ENCODE measurements at places on chromosomes 13 and 19. TPM values are rescaled to one million over a fixed set of nuclear protein-coding genes. Genes with fewer than 3 reads are reported as not detected.

DNA sequence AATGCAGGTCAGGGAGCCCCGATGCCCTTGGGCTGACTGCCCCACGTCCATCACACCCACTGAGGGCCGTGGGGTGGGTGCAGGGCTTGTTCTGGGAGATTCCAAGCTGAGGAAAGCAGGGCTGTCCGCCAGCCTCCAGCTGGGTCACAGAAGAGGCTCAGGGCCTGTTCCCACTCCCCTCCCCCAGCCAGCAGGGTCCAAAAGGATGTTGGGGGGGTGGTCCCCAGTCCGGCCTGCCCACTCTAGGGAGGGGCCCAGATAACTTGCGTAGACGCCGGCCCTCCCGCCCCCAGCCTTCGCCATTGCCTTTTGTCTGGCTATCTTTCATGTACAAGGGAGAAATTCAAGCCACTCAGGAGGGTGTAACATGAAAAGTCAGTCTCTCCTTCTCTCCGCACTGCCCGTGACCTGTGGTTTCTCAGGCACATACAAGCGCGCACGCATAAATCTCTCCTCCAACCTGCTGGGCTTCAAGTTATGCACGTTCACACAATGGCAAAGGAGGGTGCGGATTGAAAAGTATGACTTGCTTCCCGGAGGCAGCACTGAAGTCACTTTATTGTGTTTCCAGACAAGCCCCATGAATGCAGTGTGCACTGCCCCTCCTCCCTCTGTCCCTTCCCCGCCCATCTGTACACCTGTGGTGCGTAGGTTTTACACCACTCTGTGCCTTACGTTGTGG lies 20.2 kb downstream of the CARM1 start:
- DNase-seq: no peak

DNA sequence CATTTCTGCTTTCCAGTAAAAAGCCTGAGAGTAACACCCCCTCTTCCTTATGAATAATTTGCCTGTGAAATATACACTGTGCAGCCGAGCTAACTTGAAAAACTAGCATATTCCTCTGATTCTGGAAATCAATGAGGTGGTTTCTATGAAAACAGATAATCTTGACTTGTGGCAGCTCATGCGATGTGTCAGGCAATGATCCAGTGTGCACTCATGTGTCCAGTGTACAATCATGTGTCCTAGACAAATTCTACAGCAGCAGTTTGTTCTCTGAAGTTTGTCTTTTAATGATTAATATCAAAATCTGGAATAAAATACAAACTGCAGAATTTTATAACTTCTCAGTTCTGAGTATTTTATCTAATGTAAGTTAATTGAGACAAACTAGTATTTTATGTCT lies 2213.9 kb upstream of the PCDH20 start:
- DNase-seq: no peak

- DNase-seq: no peak
Observed at GRCh38 chr13:46896341-46897137, at the start of gene HTR2A. Gene HTR2A, minus strand, starts transcription at chr13:46897053. Its CDS starts 1,147 bp downstream, at chr13:46895906.

GRCh38 chr13:79119578-79120107 lies 286.4 kb downstream of the RBM26 start:
- DNase-seq: no peak

GRCh38 chr13:75636436-75637180 lies 478 bp downstream of the LMO7 start:
- DNase-seq: peak; percentile 52

GRCh38 chr19:28633319-28634018 lies 579.5 kb downstream of the UQCRFS1 start:
- DNase-seq: peak; percentile 7

DNA sequence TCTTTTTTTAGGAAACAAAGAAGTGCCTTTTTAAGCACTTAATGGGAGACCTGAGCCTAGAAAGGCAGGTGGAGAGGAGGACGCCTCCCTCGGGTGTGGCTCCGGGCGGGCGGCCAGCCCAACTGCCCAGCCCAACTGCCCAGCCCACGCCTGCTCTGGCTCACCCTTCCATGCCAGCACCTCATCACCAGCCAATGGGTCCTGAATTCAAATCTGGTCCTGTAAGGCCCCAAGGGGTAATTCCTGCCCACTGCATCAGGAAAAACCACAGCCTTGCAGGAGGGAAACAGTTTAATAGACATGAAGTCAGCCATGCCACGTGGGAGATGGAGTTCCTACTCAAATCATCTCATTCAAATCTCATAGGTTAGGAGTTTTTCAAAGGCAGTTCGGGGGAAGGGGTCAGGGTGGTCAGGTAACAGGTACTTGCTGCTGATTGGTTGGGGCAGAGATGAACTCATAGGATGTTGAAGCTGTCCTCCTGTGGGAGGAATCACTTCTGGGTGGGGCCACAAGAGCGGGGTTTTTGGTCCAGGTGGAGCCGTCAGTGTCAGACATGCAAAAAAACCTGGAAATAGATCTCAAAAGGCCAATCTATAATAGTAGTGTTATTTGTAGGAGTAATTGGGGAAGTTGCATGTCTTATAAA lies 64.9 kb downstream of the HSPH1 start:
- no peak for DNase-seq

DNA sequence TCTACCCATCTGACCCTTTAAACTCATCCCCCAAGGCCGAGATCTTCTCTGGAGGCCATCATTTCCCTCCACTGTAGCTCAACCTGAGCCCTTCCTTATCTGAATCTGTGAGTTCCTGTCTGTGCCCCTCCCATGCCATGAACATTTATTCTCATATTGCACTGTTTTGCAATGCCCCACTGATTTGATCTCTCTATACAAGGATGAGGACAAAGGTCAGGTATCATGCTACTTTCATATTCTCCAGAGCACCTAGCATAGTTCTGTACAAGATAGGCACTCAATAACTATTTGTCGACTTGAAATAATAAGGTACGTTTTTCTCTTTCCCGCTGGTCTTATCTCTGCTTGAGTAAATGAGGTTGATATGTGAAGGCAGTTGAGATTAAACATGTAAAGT lies 135.5 kb downstream of the KLF5 start:
- DNase-seq: no peak

GRCh38 chr19:15436012-15436825 lies 13.5 kb downstream of the WIZ start:
- no peak for DNase-seq

GRCh38 chr13:105220063-105220462 lies 1315.4 kb downstream of the EFNB2 start:
- DNase-seq: no peak

DNA sequence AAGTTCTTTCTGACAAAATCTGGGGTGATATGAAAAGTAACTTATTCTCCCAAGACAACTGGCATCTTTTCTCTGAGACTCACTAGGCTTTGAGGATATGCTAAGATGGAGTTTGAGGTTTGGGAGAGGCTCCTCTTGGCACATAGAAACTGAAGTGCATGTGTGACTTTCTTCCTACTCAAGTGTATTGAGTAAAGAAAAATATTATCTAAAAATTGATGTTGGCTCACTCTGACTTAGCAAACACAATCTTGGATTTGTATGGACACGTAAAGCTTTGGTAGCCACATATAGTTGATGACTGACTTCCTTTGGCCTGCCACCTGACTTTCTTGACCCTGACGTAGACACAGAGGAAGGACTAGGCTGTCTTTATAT lies 71.1 kb upstream of the KLF12 start:
- no peak for DNase-seq

- DNase-seq: no peak
Observed at GRCh38 chr19:11451871-11452619, 16.6 kb downstream of the PRKCSH start.

DNA sequence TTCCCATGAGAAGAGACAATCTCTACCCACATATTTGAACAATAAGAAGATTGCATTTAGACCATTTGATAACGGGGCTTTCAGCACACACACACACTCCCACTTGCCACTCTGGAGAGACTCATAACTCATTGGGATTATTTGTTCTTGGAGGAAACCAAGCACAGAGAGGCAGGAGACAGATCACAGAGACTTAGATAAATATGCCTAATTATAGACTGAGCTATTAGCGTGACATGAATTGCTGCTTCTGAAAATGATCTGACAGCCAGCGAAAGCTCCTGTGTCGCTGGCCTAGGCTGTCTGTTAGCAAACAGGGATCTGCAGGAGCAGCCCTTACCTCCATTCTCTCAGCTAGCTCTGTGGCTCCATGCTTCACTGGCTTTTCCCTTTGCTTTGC lies 111.4 kb downstream of the CCNA1 start:
- no peak for DNase-seq

- DNase-seq: no peak
Observed at GRCh38 chr13:32501064-32501463, 37.5 kb downstream of the N4BP2L2 start.

GRCh38 chr19:55581823-55582223 lies 1.2 kb upstream of the ZNF579 start:
- DNase-seq: no peak

DNA sequence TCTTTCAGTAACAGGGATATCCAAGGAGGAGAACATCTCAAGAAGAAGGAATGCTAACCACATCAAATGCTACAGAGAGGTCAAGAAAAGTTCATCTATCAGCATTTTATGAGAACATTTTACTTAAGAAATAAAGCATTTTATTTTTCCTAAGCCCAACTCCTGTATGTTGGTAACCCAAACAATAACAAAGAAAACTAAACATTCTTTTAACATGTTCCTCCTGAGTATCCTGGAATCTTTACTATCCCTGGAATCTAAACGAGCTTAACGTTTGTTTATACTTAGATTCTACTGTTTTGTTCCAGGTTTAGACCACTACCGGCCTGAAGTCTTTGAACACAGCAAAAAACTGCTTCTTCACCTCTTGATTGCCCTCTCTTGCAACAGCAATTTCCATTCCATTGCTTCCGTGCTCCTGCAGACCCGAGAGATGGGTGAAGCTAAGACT lies 89.7 kb downstream of the ZAR1L start:
- DNase-seq: no peak

DNA sequence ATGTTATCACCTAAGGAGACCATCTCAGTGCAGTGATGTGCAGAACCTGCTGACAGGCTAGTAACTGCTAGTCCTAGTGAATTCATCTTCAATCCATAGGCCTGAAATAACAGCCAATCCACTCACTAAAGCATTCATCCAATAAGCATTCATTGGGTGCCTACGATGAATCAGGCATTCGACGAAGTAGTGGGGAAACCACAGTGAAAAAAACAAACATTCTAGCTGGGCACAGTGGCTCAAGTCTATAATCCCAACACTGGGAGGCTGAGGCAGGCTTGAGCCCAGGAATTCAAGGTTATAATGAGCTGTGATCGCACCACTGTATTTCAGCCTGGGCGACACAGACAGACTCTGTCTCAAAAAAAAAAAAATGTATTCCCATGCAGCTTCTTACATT lies 135.6 kb downstream of the RNF17 start:
- DNase-seq: no peak

GRCh38 chr19:18086590-18087138 lies at the start of gene IL12RB1:
Gene IL12RB1, minus strand, starts transcription at chr19:18086934. Its CDS starts 111 bp downstream, at chr19:18086823.
- DNase-seq: no peak

GRCh38 chr19:45076029-45076850 lies at the start of gene ZNF296:
Gene ZNF296, minus strand, starts transcription at chr19:45076478. Its CDS starts 105 bp downstream, at chr19:45076373.
- DNase-seq: no peak

DNA sequence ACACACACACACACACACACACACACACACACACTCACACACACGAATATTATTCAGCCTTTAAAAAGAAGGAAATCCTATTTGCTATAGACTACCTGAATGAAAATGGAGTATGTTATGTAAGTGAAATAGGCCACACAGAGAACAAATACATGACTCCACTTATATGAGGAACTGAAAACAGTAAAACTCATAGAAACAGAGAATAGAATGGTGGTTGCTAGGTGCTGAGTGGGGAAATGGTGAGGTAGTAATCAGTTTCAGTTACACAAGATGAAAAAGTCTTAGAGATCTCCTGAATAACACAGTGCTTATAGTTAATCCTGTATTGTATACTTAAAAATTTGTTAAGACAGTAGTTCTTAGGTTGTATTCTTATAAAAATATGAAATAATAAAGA lies 8.2 kb downstream of the ZNF677 start:
- DNase-seq: no peak

DNA sequence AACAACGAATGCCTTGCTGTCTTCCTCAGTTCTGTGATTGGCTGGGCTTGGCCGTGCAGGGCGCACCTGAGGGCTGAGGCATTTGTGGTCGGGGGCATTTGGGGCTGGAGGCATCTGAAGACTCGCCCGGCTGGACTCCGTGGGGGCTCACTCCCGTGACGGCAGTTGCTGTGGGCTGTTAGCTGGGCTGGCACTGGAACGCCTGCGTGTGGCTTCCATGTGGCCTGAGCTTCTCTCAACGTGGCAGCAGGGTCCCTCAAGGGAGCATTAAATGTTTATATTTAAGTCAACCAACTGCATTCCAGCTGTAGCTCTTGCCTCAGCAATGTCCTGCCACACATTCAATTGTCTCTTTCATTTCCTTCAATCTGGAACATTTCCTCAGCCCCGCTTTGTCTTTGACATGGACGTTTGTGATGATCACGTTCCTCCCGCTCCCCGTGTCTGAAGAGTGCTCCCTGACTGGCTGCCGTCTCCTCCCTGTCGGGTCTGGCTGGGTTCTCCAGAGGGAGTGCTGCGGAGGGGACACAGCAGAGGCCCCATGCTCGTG lies 21.0 kb downstream of the CCDC8 start:
- DNase-seq: no peak

DNA sequence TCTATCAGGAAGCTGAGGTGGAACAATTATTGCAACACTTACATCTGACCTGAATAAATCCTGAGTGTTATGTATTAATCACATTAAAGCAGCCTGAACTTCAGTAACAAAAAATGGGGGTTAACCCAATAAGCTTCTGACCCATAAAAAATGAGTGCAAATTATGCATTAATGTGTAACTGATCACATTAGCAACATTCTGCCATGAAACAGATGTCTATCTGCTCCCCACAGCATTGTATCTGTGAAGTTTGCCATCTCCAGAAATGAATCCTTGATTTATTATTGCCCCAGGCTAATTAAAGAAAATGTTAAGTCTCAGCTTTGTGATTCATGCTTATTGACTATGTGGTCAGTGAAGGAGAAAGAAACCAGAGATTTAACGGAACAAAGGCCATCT lies 304.9 kb downstream of the PCDH20 start:
- no peak for DNase-seq

DNA sequence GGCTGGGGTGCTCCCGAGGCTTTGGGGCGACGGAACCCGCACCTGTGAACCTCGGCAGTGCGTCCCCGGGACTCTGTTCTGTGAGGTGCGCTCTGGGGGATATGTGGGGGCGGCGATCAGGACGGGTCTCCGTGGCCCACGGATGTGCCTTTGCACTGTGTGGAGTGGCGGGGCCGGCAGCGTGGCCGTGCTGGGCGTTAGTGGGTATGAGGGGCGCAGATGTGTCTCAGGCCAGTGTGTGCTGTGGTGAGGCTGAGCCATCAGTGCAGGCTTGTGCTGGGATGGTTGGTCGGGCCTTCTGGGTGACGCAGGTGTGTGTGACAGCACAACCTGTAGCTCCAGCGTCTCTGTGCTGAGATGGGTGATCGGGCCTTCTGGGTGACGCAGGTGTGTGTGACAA lies 16.9 kb downstream of the ZNF331 start:
- no peak for DNase-seq

CDC34 gene
- 66.8 TPM for polyA plus RNA-seq

CKM gene
- polyA plus RNA-seq: 0.88 TPM

LILRB5 gene
- polyA plus RNA-seq: 2.8 TPM

APOC4 gene
- polyA plus RNA-seq: not detected

ZNF606 gene
- 32.6 TPM for polyA plus RNA-seq

SIGLEC12 gene
- polyA plus RNA-seq: not detected

FFAR3 gene
- 0.17 TPM for polyA plus RNA-seq

CPB2 gene
- polyA plus RNA-seq: 0.21 TPM

CYP4F8 gene
- not detected for polyA plus RNA-seq

CCDC8 gene
- polyA plus RNA-seq: 52.0 TPM

INTS6 gene
- polyA plus RNA-seq: 38.2 TPM

TINCR gene
- polyA plus RNA-seq: 0.21 TPM

CYP2F1 gene
- not detected for polyA plus RNA-seq

KLK6 gene
- polyA plus RNA-seq: 34.9 TPM

FUT1 gene
- polyA plus RNA-seq: 3.0 TPM

CEACAM16 gene
- not detected for polyA plus RNA-seq
